Esophagus muscularis mucosa (tissue), 4 donors: ENCODE measurements at places on chromosomes 3 and 15. TPM values are rescaled to one million over a fixed set of nuclear protein-coding genes. Genes with fewer than 3 reads are reported as not detected.

GRCh38 chr3:57143886-57144459 is 21.2 kb downstream of the IL17RD start:
- no peaks in the 10 kb centered on the region for H3K4me1 ChIP-seq
- DNase-seq = no peak
- H3K27me3 ChIP-seq = no peaks in the 10 kb centered on the region
- H3K36me3 ChIP-seq = no peaks in the 10 kb centered on the region
- no peak overlapping the region for H3K27ac ChIP-seq

- no peak overlapping the region for H3K4me3 ChIP-seq
- no peaks in the 10 kb centered on the region for H3K27me3 ChIP-seq
- no peak for DNase-seq
- H3K36me3 ChIP-seq = no peaks in the 10 kb centered on the region
- H3K4me1 ChIP-seq = peaks cover 10% of the 10 kb centered on the region
Observed at GRCh38 chr3:107704477-107704876, 181.7 kb downstream of the BBX start.

DNA sequence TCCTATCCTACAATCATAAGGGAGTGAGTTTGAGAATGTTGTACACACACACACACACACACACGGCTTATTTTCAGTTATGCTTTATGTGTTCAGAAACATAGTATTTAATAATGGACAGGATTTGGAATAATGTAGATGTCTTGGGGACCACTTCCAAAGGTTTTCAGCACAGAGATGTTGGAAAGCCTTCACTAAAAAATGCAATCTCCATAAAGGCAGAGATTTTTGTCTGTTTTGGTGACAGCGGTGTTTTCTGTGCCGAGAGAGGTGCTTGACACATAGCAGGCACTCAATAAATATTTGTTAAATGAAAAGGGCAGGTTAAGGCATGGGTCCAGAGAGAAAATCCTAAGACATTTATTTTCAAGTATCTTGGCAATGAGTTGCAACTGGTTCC is 428.2 kb upstream of the RGMA start:
- H3K36me3 ChIP-seq = no peaks in the 10 kb centered on the region
- peaks cover 19% of the 10 kb centered on the region for H3K4me1 ChIP-seq
- H3K4me3 ChIP-seq = no peak overlapping the region
- DNase-seq = no peak
- H3K27me3 ChIP-seq = no peaks in the 10 kb centered on the region

DNA sequence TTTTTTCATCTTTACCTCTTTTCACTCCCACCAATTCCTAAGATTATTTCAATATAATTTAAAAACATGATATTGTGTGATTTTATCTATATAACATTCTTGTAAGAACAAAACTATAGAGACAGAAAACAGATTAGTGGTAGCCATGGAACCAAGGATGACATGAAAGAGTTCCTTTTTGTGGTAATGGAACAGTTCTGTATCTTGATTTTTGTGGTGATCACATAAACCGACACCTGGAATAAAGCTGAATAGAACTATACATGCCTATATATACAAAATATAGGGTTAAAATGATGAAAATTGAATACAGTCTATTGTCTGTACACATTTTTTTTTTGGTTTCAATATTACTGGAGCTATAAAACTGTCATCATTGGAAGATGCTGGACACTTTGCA is 945.4 kb downstream of the SI start:
- no peaks in the 10 kb centered on the region for H3K27me3 ChIP-seq
- H3K4me1 ChIP-seq = no peaks in the 10 kb centered on the region
- H3K4me3 ChIP-seq = no peak overlapping the region
- no peaks in the 10 kb centered on the region for H3K36me3 ChIP-seq

DNA sequence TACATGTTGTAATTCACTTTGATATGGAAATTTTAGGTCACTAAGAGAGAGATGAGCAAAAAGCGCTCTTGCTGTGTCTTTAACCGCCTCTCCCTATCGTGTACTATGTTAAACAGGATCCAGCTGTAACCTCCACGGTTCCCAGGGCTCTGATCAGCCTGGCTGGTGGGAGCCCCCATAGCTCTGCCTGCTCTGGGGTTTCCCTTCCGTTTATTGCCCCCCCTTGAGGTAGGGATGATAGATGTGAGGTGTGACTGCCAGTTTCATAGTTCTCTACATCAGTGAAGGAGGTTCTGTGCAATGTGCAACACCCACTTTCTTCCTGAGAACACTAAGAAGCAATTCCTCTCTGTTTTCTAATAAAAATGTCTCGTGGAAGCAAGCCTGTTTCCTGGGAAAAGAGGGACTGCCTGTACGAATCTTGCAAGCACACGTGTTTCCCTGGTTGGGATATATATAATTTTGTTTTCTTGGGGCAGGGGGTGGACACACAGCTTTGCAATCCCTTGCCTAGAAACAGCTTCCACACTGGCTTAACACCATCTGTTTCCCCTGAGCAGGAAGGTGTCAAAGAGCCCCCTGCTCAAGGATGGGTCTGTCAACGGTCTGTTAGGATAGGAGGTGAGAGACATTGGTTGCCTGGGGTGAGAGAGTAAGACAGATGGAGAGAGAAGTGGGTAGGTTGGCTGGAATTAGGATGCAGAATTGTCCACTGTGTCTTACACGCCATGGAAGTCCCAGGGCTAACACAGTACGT is 23.8 kb downstream of the CORO2B start:
- no peaks in the 10 kb centered on the region for H3K36me3 ChIP-seq
- H3K4me3 ChIP-seq = no peak overlapping the region
- peaks cover 46% of the 10 kb centered on the region for H3K4me1 ChIP-seq
- no peaks in the 10 kb centered on the region for H3K27me3 ChIP-seq

DNA sequence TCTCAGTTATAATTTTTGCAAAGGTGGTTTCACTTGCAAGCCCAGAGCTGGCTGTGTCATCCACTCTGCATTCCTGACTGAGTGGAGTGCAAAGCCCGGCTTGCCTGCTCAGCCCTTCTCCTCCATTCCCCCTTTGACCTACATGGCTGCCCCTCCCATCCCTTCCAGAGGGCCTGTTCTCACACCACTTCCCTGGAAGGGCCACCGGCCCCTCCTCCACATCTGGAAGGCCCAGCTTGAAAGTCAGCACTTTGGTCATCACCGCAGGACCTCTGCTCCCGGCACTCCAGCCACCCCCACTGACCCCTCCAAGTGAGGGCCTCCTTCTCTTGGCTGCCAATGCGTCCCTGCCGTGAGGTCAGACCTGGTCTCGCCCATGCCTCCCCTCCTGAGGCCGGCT is 74.1 kb upstream of the RNF7 start:
- no peak overlapping the region for H3K27ac ChIP-seq
- no peak for DNase-seq
- no peaks in the 10 kb centered on the region for H3K27me3 ChIP-seq
- H3K4me3 ChIP-seq = no peak overlapping the region
- no peaks in the 10 kb centered on the region for H3K36me3 ChIP-seq

- no peak for DNase-seq
- H3K36me3 ChIP-seq = no peaks in the 10 kb centered on the region
- no peaks in the 10 kb centered on the region for H3K27me3 ChIP-seq
- H3K4me1 ChIP-seq = no peaks in the 10 kb centered on the region
- H3K4me3 ChIP-seq = no peak overlapping the region
- no peak overlapping the region for H3K27ac ChIP-seq
Observed at GRCh38 chr3:94082391-94082937, 19.6 kb downstream of the NSUN3 start.

DNA sequence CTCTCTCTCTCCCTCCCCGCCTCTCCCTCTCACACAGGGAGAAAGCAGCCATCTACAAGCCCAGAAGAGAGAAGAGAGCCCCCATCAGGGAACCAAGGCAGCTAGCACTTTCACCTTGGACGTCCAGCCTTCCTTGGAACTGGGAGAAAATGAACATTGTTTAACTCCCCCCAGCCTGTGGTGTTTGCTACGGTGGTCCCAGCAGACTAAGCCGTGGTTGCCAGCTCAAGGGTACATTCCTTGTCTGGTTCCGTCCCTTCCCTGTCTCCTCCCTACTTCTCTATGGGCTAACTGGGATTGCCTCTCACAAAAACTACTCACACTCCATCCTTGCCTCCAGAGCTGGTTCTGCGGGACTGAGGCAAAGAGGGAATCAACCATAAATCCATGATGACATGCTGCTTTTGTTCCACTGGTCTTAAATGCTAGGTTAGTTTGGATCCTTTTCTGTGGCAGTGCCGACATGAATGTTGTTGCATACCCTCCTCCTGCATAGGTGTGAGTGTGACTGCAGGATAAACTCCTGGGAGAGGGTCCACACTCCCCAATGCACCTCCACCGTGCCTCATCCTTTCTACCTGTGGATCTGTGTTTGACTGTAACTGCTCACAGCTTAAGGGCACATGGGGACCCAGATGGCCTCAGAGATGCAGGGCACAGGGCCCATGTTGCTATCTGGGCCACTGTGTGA is 12.0 kb downstream of the C3orf22 start:
- H3K27me3 ChIP-seq = no peaks in the 10 kb centered on the region
- no peaks in the 10 kb centered on the region for H3K36me3 ChIP-seq
- H3K4me3 ChIP-seq = no peak overlapping the region
- no peak for DNase-seq
- H3K27ac ChIP-seq = no peak overlapping the region
- H3K4me1 ChIP-seq = peaks cover 6% of the 10 kb centered on the region

DNA sequence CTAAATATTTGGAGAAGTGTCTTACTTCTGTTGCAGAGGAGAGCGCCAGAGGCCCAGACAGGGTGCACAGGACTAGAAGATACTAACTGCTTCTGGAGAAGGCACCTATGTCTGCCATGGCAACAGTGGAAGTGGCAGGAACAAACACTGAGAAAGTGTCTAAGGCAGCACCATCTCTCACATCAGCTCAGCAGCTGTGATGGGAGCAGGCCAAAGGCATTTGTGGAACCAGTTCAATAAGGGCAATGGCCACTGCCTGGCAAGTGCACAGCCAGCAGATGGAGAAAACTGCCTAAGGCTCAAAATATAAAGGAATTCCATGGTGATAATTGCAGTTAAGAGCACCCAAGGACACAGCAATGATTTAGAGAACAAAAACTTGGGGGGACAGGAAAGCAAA is 563.0 kb upstream of the CCDC54 start:
- DNase-seq = no peak
- no peaks in the 10 kb centered on the region for H3K27me3 ChIP-seq
- H3K36me3 ChIP-seq = no peaks in the 10 kb centered on the region

DNA sequence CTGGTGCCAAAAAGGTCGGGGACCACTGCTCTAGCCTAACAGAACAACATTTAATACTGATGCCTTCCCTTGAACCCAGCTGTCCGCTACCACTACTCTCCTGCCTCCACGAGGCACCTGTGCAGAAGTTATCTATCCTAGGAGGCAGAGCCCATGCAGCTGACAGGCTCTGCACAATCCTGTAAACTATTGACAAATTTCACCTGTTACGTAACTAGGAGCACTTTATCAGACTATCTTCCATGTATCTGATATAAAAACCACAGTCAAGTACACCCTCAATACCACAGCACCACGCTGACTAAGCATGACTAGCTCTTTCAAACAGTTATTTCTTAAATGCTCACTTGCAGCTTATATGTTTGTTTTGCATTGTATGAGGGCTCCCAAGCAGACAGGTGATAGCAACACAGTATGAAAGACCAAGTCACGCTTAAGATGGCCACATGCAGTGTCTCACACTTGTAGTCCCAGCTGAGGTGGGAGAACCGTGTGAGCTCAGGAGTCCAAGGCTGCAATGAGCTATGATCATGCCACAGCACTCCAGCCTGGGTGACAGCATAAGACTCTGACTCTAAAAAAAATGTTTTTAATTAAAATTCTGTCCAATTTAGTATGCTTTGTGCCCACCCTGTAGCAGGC is 4.5 kb upstream of the IL17RC start:
- H3K36me3 ChIP-seq = no peaks in the 10 kb centered on the region
- no peak overlapping the region for H3K4me3 ChIP-seq
- no peaks in the 10 kb centered on the region for H3K27me3 ChIP-seq
- no peak overlapping the region for H3K27ac ChIP-seq

GRCh38 chr3:103410231-103410630 is 975.4 kb downstream of the ZPLD1 start:
- DNase-seq = no peak
- H3K4me1 ChIP-seq = no peaks in the 10 kb centered on the region
- H3K27me3 ChIP-seq = no peaks in the 10 kb centered on the region
- H3K4me3 ChIP-seq = no peak overlapping the region
- no peak overlapping the region for H3K27ac ChIP-seq
- H3K36me3 ChIP-seq = no peaks in the 10 kb centered on the region

DNA sequence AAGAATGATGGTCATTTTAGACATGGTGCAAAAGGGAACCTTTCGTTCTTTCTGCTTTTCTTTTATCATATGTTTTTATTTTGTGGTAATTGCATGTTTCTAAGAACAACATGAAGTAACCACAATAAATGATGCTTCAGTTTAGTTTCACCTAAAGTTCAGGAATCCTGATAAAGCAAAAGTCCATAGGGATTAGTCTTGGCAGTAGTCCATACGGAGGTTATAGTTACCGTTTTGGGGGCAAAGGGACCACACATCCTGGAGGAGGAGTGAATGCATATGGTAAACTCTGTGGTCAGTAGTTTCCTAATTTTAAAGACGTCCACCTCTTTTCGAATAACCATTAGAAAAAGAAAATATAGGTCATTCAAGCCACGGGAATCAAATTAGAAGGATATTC is 141.5 kb downstream of the MCTP2 start:
- H3K36me3 ChIP-seq = no peaks in the 10 kb centered on the region
- H3K27me3 ChIP-seq = no peaks in the 10 kb centered on the region
- DNase-seq = no peak
- no peaks in the 10 kb centered on the region for H3K4me1 ChIP-seq
- no peak overlapping the region for H3K4me3 ChIP-seq

- H3K36me3 ChIP-seq = no peaks in the 10 kb centered on the region
- no peaks in the 10 kb centered on the region for H3K27me3 ChIP-seq
- no peak overlapping the region for H3K4me3 ChIP-seq
- no peak overlapping the region for H3K27ac ChIP-seq
- no peaks in the 10 kb centered on the region for H3K4me1 ChIP-seq
Observed at GRCh38 chr3:94614192-94614591, 551.3 kb downstream of the NSUN3 start.

- no peak overlapping the region for H3K27ac ChIP-seq
- H3K36me3 ChIP-seq = no peaks in the 10 kb centered on the region
- H3K4me3 ChIP-seq = no peak overlapping the region
- H3K27me3 ChIP-seq = no peaks in the 10 kb centered on the region
- DNase-seq = no peak
Observed at GRCh38 chr3:33915796-33916546, 117.5 kb downstream of the PDCD6IP start.

- no peak for DNase-seq
- peaks cover 11% of the 10 kb centered on the region for H3K27me3 ChIP-seq
- no peak overlapping the region for H3K27ac ChIP-seq
- no peak overlapping the region for H3K4me3 ChIP-seq
Observed at GRCh38 chr15:44788748-44789147, 52.4 kb downstream of the TRIM69 start.

DNA sequence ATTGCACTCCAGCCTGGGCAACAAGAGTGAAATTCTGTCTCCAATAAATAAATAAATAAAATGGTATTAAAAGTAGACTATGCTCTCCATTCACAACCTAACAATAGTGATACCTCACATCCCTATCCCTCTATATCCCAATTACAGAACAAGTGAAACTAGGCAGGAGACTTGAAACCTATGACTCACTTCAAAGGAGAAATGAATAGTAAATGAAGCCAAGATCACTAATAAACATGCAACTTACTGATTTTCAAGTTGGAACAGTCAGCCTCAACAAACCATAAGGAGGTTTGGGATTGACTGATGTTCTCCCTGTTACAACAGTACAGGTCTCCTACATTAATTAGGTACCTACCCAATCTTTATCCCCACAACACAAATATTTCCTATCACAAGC is 103.4 kb downstream of the GSK3B start:
- no peak overlapping the region for H3K27ac ChIP-seq
- no peak for DNase-seq
- no peak overlapping the region for H3K4me3 ChIP-seq
- no peaks in the 10 kb centered on the region for H3K27me3 ChIP-seq

IGSF10 gene
- total RNA-seq = 0.83 TPM

SEMA3F gene
- total RNA-seq = 11.9 TPM

SPATA12 gene
- total RNA-seq = not detected

CA12 gene
- total RNA-seq = 2.3 TPM

RBP2 gene
- not detected for total RNA-seq

ALPK3 gene
- 16.2 TPM for total RNA-seq

CX3CR1 gene
- total RNA-seq = 0.23 TPM
